ENCODE measurements at places on chromosomes 7 and 10.

DNA sequence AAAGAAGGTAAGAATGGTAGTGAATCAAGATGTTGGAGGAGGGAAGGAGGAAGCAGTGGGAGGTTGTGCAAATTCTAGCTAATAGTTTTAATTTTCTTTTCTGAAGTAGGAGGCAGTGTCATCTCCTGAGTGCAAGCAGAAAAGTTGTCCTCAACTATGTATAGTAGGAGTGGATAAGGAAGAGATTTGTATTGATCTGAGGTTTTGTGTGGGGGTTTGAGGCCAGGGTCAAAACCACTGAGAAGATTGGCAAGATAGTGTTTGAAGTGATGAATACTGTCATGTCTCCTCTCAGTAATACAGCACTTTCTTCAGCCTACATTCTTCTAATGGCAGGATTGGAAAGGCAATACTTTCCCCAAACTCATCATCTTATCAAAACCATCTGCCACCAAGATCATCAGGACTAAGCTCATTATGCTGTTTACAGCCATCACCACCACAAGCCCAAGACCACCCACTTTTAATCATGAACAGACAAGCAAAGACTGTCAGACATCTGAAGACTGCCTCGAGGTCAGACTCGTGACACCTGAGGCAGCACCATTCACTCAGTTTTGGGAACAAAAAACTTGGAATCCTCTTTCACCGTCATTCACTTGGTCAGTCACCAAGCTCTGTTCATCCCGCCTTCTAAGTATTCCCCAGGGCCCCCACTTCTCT, 1.5 kb upstream of the MIOS start:
- no peak for DNase-seq

DNA sequence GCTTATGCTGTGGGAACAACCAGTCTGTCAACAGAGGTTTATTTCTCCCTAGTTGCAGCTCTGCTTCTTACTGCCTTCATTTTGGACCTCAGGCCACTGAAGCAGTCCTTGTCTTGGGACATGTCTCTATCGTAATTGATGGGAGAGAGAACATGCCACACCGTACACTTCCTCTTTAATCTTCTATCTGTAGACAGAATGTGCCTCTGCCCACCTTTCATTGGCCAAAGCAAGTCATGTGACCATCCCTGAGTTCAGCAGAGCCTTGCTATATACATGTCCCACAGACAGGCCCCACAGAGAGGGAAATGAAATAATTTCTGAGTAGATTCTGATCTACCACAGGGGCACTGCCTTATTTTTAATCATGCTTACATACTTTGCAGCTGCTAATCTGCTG, 98.0 kb downstream of the KCND2 start:
- no peak for DNase-seq

DNA sequence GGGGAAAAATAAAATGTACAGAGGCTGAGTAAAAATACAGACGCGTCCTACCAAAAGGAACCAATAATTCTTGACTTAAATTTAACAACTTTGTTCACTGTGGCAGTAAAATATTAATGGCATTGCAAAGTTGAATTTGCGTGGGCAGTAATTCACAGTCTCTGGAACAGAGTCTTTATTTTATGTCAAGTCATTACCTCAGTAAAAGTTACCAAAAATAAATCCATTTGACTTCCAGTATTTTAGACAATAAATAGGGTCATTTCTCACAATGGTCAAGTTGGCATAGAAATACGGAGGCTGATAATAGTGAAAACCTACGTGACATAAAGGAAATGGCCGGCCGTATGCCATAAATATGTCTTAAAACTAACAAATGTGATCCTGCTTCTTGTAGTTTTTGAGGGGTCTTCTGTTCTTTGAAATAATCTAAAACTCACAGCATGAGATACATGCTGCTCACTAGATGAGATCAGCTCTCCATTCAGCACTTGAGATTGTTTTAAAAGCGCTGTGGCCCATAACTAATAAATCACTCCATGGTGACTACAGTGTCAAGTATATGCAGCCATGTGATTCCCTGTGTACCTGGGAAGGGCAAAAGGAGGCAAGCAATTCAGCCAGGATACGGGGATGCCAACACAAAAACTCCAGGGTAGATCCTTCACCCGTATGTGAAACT, 75.3 kb downstream of the DOCK4 start:
- DNase-seq = no peak

GRCh38 chr7:209906-210305, 17.5 kb downstream of the FAM20C start:
- no peak for DNase-seq

GRCh38 chr7:87359366-87359765, 13.9 kb downstream of the CROT start:
- no peak for DNase-seq

DNA sequence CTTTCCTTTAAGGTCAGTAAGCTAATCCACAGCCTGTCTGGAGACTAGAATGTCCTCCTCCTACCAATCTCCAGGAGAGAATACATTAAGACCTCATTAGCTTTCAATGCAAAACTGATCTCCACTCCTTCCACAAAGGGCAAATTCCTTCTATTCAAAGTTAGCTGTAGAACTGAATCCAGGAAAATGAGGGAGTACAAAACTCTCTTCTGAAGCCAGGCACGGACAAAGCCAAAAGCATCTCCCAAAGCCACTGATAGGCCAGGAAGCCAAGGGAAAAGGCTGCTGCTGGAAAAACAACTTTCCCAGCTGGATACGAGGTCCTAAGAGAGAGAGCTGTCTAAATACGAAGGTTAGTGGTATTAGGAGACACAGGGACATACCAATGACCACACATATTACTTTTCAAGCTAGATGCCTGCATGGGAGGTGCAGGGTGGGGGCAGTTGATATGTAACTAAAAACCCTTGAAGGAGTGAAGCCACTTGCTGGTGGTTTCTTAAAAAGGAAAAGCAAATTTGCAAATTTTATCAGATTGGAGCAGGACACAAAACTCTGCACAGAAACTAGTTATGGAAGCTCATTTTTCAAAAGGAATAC, 43.6 kb downstream of the MKX start:
- DNase-seq = no peak

- no peak for DNase-seq
Measured at GRCh38 chr10:91210435-91210834, 10.0 kb upstream of the PCGF5 start.

GRCh38 chr7:117190746-117191435, 132.0 kb downstream of the WNT2 start:
- DNase-seq = no peak

DNA sequence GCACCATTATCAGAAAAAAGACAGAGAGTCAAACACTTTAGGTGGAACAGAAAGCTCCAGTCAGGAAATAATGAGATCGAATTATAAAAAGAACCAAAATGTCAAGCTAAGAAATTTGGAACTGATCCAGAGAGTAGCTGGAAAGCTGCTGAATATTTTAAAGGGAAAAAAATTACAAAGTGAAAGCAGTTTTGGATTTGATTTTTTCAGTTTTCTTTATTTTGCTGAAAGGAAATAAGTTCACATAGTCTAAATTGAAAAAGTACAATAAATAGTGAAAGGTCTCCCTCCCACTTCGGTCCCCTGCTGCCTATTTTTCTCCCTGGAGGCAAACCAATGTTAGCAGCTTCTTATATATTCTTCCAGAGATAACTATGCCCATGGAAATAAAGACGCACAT, 11.3 kb upstream of the TOMM7 start:
- no peak for DNase-seq

- DNase-seq = no peak
Measured at GRCh38 chr7:96045919-96046318, 273.6 kb downstream of the DYNC1I1 start.

- DNase-seq = no peak
Measured at GRCh38 chr7:7417851-7418250, 117.8 kb downstream of the COL28A1 start.

DNA sequence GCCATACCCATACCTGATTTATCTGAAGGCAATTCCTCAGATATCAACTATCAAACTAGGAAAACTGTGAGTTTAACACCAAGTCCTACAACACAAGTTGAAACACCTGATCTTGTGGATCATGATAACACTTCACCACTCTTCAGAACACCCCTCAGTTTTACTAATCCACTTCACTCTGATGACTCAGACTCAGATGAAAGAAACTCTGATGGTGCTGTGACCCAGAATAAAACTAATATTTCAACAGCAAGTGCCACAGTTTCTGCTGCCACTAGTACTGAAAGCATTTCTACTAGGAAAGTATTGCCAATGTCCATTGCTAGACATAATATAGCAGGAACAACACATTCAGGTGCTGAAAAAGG, 69.0 kb upstream of the RSBN1L start:
- DNase-seq = no peak
